ENCODE measurements at places on chromosomes 7 and 10. TPM values are rescaled to one million over a fixed set of nuclear protein-coding genes. Genes with fewer than 3 reads are reported as not detected.

The CFAP69 gene
- not detected for polyA plus RNA-seq

The EBF3 gene
- polyA plus RNA-seq: not detected

DNA sequence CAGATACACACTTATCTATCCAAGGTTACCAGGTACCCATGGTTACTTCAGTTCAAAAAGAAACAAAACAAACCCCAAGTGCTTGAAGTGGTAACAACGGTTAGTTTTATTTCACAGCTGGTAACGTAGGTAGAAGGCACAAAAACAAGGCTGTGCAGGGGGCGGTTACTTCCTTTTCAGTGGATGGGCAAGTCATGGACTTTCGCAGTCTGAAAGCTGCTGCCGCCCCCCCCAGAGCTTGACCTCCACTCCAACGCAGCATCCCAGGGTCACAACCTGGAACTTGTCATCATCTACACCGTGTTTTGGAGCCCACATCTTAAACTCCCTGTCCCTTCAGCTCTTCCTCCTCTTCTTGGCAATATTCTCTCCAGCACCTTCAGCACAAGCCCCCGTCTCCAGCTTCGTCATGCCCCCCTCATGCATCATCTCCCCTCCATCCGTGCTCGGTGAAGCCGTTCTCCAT lies 181.2 kb upstream of the ITGB1 start:
- no peak for DNase-seq

DNA sequence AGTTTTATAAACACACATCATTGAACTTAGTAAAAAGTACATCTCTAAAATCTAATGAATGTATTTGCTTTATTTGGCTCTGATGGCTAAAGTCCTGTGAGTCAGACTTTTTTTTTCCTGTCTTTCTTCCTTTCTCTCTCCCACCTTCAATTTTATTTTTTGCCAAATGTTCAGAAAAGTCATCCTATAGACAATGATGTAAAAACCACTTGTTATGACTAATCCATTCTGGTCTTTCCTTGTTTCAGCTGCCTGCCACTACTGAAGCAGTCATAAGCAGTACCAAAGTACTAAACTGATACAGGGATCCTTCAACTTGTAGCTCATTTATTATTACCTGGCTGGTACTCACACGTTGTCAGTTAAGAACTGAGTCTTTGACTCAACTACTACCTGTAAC lies 23.9 kb downstream of the HECTD2 start:
- DNase-seq: no peak

- no peak for DNase-seq
Measured at GRCh38 chr10:51145375-51145774, 71.1 kb downstream of the PRKG1 start.
